DND-41 (cell line): ENCODE measurements at places on chromosomes 4 and X.

GRCh38 chrX:153650959-153651358 is 4.0 kb downstream of the DUSP9 start:
- no peak for DNase-seq

GRCh38 chr4:98778206-98778605 is 119.8 kb upstream of the TSPAN5 start:
- DNase-seq, result no peak

- no peak for DNase-seq
Observed at GRCh38 chr4:141871086-141871770, 234.8 kb downstream of the IL15 start.

DNA sequence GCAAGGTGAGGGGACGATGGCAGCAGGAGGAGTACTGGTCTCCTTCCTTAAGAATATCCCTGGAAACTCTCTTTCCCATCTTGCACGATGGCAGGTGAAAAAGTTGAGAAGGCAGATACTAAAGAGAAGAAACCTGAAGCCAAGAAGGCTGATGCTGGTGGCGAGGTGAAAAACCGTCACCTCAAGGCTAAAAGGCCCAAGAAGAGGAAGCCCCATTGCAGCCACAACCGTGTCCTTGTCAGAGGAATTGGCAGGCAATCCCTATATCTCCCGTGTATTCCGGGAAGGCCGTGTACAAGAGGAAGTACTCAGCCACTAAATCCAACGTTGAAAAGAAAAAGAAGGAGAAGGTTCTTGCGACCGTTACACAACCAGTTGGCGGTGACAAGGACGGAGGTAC is 40.0 kb downstream of the CRLF2 start:
- DNase-seq, result no peak

GRCh38 chr4:7902101-7902553 is 37.5 kb downstream of the AFAP1 start:
- no peak for DNase-seq

DNA sequence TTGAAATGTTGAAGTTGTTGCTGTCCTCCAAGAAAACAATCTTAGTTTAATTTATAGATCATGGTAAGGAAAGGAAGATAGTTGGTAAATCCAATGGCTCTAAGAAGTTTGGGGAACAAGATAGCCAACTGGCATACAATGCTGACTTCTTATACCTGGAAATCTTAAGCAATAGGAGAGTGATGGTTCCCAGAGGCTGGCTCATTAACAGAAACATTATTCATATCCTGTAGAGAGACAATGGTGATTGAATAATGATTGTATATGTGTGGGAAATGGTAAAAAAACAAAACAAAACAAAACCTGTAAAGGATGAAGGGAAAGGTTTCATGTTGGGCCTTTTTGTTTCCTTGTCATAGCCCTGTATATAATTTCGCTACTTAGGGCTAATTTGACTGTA is 174.9 kb upstream of the CTSO start:
- DNase-seq, result no peak

GRCh38 chrX:17737710-17737985 is 355 bp downstream of the SCML1 start:
- no peak for DNase-seq

- DNase-seq, result no peak
Observed at GRCh38 chrX:2325076-2325784, 175.5 kb downstream of the DHRSX start.

GRCh38 chrX:16695079-16695676 is 17.3 kb downstream of the CTPS2 start:
- DNase-seq, result peak; percentile 55

GRCh38 chr4:183321079-183321478 is 1.0 kb upstream of the CLDN22 start:
- DNase-seq, result no peak

- DNase-seq, result no peak
Observed at GRCh38 chr4:47373174-47373573, 90.3 kb downstream of the COMMD8 start.

DNA sequence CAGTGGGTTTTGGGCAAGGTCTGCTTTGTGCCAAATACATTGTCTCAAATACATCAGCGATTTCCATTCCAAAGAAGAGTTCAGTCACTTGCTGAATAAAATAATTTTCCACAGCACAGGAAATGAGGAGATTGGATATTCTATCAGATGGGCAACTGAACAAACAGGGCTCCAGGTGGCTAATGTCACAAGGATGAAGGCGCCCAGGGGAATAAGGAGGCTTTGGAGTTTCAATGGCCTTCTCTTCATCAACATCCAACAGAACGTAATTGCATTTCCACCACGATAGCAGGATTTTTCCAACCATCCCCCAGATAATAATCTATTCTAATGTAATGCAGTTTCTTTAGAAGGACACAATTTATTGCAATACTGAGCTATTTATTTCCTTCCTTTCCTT is 104.7 kb upstream of the KLHL13 start:
- DNase-seq, result no peak

DNA sequence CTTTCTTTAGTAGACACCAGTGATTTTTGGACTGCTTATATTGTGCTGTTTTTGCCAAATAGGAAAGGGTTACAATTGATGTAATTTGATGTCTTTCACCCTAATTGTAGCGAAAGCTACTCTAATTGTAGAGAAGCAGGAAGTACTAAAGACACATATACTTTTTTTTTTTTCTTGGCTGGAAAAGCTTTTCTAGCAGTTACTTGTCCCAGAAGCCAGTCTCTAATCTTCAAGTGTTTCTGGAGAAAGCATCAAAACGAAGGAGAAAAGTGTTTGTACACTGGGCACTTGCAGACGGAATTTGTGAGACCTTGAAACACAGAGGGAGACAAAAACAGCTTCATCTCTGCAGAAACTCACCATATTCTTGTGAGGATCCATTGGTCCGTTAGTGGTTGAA is 616.5 kb upstream of the LCORL start:
- DNase-seq, result no peak

- DNase-seq, result no peak
Observed at GRCh38 chr4:2691952-2692435, 64.1 kb downstream of the TNIP2 start.

- DNase-seq, result peak; percentile 5
Observed at GRCh38 chr4:75432683-75433082, 81.5 kb downstream of the RCHY1 start.

DNA sequence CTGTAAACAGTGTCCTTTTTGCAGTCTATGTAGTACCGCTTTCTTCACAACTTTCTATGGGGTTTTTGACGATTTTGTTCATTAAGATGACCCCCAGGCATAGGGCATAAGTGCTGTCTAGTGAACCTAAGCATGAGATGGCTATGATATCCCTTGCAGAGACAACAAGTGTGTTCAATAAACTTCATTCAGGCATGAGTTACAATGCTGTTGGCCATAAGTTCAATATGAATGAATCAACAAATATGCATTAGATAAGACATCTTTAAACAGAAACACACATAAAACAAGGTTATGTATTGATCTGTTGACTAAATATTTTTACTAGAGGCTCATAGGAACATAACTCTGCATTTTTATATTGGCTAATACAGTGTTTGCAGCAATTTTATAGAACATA is 1322.0 kb downstream of the ARAP2 start:
- DNase-seq, result no peak

GRCh38 chr4:37662251-37662650 is 23.9 kb downstream of the RELL1 start:
- no peak for DNase-seq

GRCh38 chr4:13427599-13428325 is 56.4 kb downstream of the RAB28 start:
- no peak for DNase-seq

DNA sequence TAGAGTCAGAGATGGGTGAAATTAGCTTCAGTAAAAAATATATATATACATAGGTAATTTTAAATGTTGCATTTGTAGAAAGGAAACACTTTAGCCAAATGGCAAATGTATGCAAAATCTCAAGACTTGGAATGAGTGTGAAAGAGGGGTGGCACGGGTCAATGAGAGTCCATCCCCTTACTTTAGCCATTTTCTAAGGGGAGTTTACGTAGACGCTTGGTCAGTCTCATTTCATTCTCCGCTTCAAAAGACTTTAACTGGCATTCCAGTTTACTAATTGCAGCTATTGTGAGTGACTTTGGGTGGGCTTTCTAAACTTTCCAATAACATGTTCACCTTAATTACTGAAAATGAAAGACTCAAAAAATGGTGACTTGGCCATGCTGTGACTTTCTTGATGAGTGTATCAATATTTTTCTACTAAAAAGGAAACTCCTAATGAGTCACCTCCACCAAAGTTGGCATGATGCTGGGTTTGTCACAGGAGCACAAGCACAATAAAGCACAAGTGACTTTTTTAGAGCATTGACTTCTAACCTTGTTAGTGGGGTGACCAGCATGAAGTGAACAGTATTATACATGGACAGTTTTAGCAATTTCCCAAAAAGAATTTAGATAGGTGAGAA is 356.0 kb upstream of the RASGEF1B start:
- no peak for DNase-seq

- no peak for DNase-seq
Observed at GRCh38 chrX:20421275-20421674, 154.6 kb upstream of the RPS6KA3 start.
